Fibroblast of skin of back (primary cell): ENCODE measurements at places on chromosomes 12 and 14.

DNA sequence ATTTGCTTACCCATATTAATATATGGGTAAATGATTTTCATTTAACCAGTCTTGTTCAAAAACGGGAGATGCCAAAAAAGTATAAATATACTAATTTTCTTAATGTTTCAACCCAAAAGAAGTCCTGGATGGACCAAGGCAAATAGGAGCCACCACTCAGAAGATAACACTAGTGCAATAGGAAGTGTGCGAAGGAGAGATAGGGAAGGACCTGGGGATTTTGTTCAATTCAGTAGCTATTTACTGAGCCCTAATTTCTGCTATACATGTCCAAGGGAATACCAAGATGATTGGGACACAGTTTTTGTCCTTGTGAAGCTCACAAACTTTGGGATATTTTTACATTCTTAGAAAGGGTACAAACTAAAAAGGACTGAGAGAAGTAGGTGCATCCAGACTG, 1.5 kb downstream of the CMAS start:
- no peak for DNase-seq

DNA sequence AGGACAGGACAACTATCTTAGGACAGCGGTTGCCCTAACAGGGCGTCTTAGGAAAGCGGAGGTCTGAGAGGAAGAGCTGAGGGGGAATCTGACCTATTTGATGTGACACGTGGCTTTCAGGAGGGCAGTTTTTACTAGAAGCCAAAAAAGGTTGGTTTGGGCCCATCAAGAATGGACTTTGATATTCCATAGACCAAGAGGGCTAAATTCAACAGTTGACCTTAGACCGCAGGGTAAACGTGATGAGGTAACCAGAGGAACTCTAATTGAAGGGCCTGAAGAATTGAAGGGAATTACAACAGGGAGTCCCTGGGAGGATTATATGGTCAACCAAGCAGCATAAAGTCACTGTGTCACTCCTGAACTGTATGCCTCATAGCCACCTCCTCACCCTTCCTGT, 11.5 kb downstream of the C1S start:
- no peak for DNase-seq

DNA sequence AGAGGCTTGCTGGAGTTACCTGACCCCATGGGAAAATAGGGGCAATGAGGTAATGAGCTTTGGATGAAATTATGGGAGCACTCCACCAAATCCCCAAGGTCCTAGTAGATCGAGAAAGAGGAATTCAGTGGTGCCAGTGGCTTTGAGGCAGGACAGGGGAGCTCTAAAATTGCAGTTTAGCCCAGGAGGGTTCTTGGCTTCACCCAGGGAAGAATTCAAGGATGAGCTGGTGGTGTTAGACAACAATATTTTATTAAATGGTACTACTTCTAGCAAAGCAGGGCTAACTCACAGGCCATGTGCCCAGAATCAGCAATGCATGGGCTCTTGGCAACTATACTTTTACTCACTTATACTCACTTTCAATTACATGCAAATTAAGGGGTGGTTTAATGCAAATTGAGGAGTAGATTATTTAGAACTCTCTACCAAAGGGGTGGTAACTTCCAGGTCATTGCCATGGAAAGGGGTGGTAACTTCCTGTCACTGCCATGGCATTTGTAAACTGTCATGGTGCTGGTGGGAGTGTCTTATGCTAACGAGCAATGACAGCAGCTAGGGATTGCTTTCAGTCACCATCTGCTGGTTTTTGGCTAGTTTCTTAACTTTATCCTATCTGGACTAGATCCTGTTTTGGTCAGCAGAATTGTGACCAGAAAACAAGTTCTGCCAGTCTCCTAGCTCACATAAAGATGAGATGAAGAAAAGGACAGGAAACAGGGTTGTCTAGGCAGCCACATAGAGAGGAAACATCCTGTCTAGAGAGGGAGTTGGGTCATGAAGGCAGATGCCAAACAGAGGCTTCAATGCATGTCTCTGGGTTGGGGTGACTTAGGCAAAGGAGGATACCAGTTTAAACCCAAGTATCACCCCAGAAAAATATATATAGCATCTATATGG, 64.7 kb downstream of the ZNF641 start:
- no peak for DNase-seq

DNA sequence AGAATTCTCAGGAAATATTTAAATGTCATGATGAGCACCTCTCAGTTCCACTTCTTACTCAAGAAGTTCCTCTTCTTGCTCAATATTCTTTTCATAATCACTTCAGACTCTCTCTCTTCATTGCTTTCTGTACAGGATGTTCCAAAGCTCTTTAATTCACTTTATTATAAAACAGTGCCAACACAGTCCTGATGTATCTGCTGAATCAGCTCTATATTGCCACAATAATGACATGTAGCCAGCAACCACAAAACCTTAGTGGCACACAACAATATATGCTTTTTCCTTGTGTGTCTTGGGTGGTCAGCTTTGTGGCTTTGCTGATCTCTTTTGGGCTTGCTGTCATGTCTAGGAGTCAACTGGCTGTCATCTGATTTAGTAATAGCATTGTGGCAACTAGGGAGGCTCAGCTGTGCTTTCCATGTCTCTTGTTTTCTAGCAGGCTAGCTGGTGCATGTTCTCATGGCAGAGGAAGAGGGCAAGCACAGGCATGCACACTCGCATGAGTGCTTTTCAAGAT, 52.8 kb upstream of the SLC2A13 start:
- no peak for DNase-seq

- DNase-seq = peak; percentile 7
These were observed 7.5 kb downstream of the KLRG1 start for GRCh38 chr12:8996682-8997405.

DNA sequence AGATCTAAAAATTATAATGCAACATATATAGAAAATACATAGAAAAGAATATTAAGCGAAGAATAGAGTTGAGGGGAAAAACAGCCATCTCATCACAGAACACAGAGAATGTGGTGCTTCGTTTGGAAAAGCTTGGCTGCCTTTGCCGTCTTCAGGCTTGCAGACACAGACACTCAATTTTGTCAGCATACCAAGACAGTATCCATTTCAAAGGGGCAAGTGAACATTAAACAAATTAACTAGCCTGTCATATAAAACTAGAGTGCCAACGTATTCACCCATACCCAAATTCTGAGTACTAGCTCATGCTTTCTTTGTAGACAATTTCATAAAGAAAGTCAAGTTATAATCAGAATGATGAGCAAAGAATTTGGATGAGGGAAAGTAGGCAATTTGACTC, 40.5 kb downstream of the DMAC2L start:
- no peak for DNase-seq

- DNase-seq = peak; percentile 95
These were observed 111.0 kb downstream of the BEGAIN start for GRCh38 chr14:100476012-100476822.

DNA sequence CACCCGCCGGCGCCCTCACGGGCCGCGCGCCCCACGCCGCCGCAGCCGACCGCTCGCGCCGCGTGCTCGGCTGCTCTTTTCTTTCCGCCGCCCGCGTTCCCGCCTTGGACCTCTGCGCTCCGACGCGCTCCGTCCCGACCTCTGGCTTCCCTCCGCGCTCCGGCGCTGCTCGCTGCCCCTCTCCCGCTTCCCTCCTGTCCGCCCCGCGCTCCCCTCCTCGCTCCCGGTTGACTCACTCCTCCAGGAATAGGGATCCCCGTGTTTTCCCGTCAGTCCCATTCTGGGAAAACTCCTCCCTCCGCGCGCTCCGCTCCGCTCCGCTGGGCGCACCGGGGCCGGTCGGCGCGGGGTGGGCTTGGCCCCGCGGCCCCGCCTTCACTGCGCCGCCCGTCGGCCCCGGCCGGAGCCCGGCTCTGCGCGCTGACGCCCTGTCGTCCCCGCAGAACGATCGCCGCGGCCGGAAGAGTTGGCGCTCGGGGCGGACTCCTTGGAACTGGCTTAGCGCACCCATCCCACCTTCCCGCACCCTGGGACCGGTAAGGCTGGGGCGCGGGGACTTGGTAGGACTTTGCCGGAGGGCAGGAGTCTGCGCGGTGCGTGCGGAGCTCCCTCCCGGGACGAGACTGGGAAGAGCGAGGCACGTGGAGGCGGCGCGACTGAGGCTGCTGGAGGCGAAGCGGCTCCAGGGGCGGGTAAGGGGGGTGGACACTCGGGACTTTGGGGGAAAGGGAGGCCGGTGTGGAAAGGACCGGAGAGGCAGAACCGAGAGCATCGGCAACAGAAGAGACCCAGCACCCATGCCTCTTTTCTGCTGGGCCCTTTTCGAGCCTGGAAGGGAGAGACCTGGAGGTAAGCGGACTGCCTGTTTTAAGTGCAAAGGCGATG, 550 bp downstream of the TEAD4 start:
- DNase-seq = peak; percentile 80

- no peak for DNase-seq
These were observed 65.5 kb downstream of the BBS10 start for GRCh38 chr12:76282744-76283143.

GRCh38 chr14:78721756-78722480, 551.7 kb downstream of the NRXN3 start:
- no peak for DNase-seq

- no peak for DNase-seq
These were observed 344.9 kb downstream of the FSCB start for GRCh38 chr14:44162197-44162596.

DNA sequence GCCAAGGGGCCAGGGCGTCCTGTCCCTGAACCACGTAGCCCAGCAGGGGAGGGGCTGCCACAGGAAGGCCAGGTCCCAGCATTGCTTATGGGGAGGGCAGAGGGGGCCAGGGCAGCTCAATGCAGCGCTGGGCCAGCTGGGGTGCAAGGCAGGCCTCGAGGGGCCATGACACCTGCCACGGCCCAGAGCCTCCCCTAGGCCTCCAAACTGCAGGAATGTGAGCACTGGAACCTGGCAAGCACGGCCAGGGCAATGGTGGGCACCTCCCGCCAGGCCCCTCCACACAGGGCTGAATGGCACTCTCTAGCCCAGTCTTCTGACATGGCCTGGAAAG, 32.5 kb upstream of the GPR132 start:
- no peak for DNase-seq

GRCh38 chr14:98900798-98901197, 371.2 kb downstream of the BCL11B start:
- no peak for DNase-seq

DNA sequence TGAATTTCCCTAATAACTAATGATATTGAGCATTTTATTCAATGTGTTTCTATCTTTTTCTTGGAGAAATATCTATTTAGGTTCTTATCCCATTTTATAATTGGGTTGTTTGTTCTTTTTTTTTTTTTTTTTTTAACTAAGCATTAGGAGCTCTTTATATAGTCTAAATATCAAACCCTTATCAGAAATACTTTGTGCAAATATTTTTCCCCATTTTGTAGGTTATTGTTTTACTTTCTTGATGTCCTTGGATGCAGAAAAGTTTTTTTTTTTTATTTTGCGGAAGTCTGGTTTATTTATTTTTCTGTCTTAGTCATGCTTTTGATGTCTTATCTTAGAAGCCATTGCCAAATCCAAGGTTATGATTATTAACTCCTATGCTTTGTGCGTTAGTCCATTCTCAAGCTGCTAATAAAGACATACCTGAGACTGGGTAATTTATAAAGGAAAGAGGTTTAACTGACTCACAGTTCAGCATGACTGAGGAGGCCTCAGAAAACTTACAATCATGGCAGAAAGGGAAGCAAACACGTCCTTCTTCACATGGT, 434.3 kb upstream of the TBX3 start:
- no peak for DNase-seq

GRCh38 chr14:76313852-76314251, 62.1 kb upstream of the ESRRB start:
- DNase-seq = no peak

DNA sequence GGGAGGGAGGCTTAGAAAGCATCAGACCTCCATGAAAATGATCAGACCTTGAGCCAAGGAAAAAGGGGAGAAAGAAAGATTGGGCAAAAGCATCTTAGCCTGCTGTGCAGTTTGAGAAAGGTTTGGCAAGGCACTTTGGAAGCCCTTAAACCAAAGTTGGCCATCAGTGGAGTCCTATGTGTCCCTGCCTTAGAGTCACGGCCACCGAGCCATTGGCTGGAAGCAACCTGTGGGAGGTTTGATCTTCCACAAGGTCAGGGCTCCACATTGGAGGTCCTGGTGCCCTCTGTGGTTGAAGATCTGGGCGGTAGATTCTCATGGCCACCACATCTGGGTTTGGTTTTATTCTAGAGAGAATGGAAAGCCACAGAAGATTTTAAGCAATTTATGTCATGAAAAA, 44.4 kb downstream of the SRRM4 start:
- no peak for DNase-seq

GRCh38 chr14:91324606-91325575, 80.4 kb upstream of the GPR68 start:
- no peak for DNase-seq

- DNase-seq = no peak
These were observed 79.9 kb upstream of the KCNA1 start for GRCh38 chr12:4829793-4830162.

DNA sequence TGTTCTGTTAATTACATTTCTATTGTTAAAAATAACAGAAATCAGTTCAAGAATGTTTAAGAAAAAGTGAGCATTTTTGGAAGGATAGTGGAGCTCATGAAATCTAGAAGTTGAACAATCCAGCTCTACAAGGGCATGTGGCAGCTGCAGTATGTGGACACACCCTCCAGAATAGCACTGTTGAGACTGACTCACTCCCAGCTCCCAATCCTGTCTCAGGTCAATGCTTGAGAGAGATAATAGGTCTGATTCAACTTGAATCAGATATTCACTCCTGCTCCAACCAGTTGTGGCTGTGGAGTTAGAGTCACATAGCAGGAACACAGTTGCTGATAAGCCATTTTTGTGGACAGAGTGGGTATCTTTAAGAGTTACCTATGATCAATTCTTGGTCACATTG, 113.0 kb upstream of the NTF3 start:
- DNase-seq = peak; percentile 89

GRCh38 chr12:31324845-31325523, 966 bp downstream of the SINHCAF start:
- DNase-seq = peak; percentile 59

GRCh38 chr12:80602455-80602854, 105.0 kb upstream of the MYF6 start:
- no peak for DNase-seq

- peak; percentile 91 for DNase-seq
These were observed 72.6 kb upstream of the NCOR2 start for GRCh38 chr12:124640056-124640455.

GRCh38 chr14:65964366-65964765, 521.8 kb upstream of the CCDC196 start:
- no peak for DNase-seq

DNA sequence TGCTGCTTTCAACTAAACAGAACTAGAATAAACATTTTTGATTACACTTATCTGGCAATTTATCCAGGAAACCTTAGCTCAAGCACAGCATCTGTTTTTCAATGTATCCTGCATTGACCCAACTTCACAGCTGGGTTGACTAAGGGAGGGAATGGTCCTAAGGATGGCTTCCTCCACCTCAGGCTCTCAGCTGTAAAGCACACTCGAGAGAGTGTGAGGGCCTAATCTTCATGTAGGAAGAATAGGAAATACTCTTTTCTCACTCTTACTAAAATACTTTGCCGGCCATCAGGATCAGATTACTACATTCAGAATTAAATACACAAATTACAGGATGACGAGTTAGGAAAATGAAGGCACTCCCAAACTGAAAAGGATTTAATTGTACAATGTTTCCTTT, 7.2 kb downstream of the SETD3 start:
- no peak for DNase-seq
